Adrenal gland (tissue), 19 donors: ENCODE measurements at places on chromosomes 3 and 15. TPM values are rescaled to one million over a fixed set of nuclear protein-coding genes. Genes with fewer than 3 reads are reported as not detected.

The C3orf62 gene
- 7.4 TPM for total RNA-seq

The REC114 gene
- total RNA-seq, result not detected

The A4GNT gene
- not detected for total RNA-seq

The PLS1 gene
- total RNA-seq, result 8.4 TPM

The BCL2A1 gene
- total RNA-seq, result 1.0 TPM

The PRTG gene
- 3.3 TPM for total RNA-seq

The CCK gene
- total RNA-seq, result 5.5 TPM

The TRIM42 gene
- not detected for total RNA-seq

The CCDC54 gene
- not detected for total RNA-seq

The PRR20G gene
- total RNA-seq, result not detected

The TLR9 gene
- total RNA-seq, result not detected

The SLC6A1 gene
- 1.1 TPM for total RNA-seq

The FBN1 gene
- total RNA-seq, result 30.2 TPM

The GOLGA6A gene
- not detected for total RNA-seq

The CHST14 gene
- total RNA-seq, result 7.9 TPM

The ACAA1 gene
- total RNA-seq, result 128 TPM

The ERICH6 gene
- total RNA-seq, result not detected

The TMEM42 gene
- 41.7 TPM for total RNA-seq

The GPR149 gene
- total RNA-seq, result not detected

The GOLGA8T gene
- not detected for total RNA-seq

The ISG20 gene
- 10.5 TPM for total RNA-seq

The BUB1B gene
- 2.7 TPM for total RNA-seq

The MCF2L2 gene
- 62.7 TPM for total RNA-seq

The FETUB gene
- not detected for total RNA-seq

The FOXL2 gene
- total RNA-seq, result 11.2 TPM

The CYP11A1 gene
- 1,298 TPM for total RNA-seq

The SLC2A2 gene
- 0.22 TPM for total RNA-seq

The CYP1A1 gene
- not detected for total RNA-seq

The ACAN gene
- total RNA-seq, result 0.84 TPM
